ENCODE measurements at places on chromosomes 1 and 21.

- DNase-seq = no peak
These were observed 32.0 kb upstream of the IGSF5 start for GRCh38 chr21:39712976-39713375.

GRCh38 chr21:15638856-15639549 lies 90.8 kb upstream of the USP25 start:
- no peak for DNase-seq

DNA sequence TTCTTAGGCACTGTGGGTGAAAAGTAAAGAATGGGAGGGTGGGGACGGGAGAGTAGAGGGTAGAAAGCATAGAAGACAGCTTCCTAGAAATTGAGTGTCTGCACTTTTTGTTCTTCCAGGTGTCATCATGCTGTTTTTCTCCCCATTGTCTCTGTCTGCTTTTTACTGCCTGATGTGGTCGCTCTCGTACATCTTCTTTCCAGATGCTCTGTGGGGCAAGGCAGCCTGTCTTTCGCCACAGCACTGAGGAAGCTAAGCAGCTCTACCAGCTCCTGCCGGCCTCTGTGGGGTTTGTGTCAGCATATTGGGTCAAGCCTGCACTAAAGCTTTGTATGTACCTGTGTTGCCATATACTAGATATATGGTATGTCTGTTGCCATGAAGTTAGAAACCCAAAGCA lies 13.2 kb downstream of the TMEM269 start:
- no peak for DNase-seq

- DNase-seq = no peak
These were observed 192.3 kb upstream of the HMCN1 start for GRCh38 chr1:185541871-185542301.

DNA sequence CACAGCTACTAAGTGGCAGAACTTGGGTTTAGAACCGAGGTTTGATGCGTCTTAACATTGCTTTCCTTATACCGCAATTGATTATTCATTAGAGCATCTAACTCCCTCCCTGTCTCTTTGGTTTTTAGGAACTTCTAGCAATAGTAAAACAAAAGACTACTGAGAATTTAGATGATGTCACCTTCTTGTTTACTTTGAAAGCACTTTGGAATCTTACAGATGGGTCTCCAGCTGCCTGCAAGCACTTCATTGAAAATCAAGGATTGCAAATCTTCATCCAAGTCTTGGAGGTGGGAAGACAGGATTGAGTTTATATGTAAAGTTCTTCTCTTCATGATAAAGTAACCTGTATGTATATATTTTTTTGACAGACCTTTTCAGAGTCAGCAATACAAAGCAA lies 35.0 kb downstream of the ZYG11A start:
- DNase-seq = no peak

DNA sequence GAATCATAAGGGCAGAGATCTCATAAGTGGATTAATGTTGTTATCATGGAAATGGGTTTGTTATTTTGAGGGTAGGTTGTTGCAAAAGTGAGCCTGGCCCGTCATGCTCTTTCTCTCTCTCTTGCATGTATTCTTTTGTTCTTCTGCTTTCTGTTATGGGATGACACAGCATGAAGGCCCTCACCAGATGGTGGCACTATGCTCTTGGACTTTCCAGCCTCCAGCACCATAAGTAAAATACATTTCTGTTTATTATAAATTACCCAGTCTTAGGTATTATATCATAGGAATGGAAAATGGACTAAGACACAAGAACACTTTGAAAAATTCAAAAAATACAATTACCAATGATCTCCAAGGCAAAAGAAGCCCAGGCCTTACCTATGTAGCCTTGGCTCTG lies 676.1 kb downstream of the PTPRU start:
- DNase-seq = no peak

- no peak for DNase-seq
These were observed 209.8 kb upstream of the PRMT6 start for GRCh38 chr1:106846656-106847055.

GRCh38 chr21:26798856-26799751 lies 46.1 kb downstream of the ADAMTS1 start:
- DNase-seq = no peak

DNA sequence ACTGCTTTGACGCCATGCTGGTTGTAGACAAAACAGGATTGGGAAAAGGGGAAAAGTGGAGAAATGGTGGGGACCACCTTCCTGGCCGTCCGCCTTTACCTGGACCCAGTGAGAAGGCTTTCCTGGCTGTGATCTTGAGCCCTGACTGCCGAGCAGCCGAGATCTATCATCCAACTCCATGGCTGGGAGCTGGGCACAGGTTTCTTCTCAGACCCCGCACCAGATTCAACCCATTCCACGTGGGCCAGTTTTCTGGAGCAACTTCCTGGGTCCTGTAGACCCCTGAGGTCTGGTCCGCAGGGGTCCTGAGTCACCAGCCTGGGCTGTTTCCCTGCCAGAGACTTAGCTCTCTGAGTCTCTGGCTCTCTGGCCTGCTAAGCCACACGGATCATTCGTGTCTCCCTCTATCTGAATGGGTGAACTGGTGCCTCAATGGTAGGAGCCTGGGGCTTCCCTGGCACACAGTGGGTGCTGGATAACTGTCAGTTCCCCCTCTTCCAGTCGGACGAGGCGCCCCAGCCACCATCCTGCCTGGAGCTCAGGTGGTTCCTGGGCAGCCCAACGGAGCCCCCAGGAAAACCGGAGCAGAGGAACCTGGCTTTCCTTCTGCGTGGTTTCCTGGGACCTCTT lies 4.5 kb upstream of the NPHP4 start:
- DNase-seq = peak; percentile 5

GRCh38 chr1:191086910-191087309 lies 609.2 kb upstream of the BRINP3 start:
- DNase-seq = no peak

DNA sequence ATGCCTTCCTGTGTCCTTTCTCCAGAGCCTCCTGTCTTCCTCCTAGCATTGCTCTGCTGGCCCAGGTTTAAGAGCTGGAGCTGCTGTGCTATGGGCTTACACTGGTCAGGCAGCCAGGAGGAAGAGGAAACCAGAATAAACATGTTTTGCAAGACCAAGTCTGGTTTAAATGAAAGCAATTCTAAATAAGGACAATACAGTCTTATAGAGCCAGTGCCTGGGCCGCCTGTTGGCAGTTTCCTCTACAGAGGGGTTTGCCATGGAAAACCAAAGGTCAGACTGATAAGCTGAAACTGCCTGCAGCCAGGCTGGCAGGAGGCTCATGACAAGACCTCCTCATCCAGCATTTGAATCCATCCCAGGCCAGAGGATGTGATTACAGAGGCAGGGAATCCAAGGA lies 92.9 kb upstream of the FGGY start:
- peak; percentile 63 for DNase-seq

- DNase-seq = no peak
These were observed 10.2 kb downstream of the CPT2 start for GRCh38 chr1:53206735-53207379.

GRCh38 chr1:92754000-92754718 lies 30.7 kb downstream of the EVI5 start:
- DNase-seq = no peak

- DNase-seq = no peak
These were observed 31.6 kb upstream of the SSBP3 start for GRCh38 chr1:54437783-54438182.

GRCh38 chr1:116556289-116557006 lies 14.4 kb downstream of the CD58 start:
- peak; percentile 44 for DNase-seq

DNA sequence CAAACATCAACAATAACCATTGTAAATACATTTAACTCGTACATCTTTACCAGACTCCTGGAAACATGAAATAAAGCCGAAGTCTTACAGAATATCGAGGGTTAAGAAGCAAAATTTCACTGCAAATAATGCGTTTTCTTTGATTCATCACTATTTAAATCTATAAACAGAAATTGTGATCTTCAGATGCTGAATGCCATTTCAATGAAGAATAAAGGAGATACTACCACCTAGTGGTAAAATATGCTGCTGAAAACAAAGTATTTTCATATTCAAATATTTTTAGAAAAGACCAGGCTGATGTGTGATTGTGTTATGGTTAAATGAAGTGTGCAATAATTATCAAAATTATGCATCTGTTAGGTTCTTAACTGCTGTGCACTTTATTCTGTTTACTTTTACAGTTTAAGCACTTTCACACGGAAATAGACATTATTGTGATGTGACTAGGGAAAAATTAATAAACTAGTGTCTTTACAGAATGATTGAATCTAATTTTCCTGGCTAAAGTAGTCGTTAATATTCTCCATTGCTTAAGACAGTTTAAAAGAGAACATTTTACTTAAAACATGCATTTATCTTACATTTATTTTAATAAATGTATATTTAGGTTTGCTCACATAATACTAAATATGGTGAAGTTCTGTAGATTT lies 1093.1 kb downstream of the MRPL39 start:
- no peak for DNase-seq

DNA sequence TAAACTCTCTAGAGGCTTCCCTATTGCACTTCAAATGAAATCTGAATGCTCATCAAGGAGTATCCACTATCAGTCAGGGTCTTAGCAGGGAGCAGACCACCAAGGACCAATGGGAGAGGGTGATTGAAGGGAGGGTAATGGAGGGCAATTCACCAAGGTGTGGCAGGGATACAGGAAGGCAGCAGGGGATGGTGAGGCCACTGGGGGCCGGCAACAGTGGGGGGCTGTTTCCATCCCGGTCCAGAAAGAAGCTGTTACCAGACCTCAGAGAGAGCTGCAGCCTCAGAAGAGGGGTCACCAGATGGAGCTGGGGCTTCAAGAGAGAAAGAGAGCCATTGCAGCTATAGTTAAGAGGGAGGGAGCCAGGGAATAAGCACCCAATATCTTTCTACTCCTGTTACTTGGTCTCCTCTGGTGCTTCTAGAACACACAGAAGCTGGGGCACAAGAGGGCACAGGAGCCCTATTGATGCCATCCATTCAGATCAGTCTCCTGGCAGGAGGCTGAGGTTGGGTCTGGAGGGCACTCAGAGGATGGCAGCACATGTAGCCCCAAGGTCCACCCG lies 417.6 kb downstream of the PTPRU start:
- no peak for DNase-seq

- DNase-seq = no peak
These were observed 65.4 kb downstream of the MACF1 start for GRCh38 chr1:39269791-39270342.

DNA sequence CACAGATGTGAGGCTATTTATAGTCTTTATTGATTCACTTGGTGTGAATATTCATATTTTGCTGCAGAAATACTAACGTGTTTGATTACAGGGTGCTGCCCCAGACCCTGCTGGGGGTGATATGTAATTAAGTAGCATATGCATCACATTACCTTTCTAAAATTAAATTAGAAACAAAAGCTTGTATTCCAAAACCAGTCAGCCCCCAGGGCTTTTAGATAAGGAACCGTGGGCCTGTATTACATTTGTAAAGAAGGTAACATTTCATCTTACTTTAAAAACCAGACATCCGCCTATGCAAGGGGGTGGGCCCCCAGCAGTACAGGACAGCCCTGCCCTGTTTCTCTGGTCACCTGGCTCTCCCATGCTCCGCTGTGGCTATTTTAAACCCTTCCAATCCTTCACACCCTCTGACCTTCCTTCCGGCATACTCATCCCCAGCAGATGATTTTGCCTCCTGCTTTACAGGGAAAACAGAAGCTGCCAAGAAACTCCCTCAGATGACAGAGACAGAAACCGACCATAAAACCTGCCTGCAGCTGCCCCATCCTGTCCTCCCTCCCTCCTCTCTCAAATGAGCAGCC lies 22.0 kb upstream of the KCNC4 start:
- DNase-seq = no peak

DNA sequence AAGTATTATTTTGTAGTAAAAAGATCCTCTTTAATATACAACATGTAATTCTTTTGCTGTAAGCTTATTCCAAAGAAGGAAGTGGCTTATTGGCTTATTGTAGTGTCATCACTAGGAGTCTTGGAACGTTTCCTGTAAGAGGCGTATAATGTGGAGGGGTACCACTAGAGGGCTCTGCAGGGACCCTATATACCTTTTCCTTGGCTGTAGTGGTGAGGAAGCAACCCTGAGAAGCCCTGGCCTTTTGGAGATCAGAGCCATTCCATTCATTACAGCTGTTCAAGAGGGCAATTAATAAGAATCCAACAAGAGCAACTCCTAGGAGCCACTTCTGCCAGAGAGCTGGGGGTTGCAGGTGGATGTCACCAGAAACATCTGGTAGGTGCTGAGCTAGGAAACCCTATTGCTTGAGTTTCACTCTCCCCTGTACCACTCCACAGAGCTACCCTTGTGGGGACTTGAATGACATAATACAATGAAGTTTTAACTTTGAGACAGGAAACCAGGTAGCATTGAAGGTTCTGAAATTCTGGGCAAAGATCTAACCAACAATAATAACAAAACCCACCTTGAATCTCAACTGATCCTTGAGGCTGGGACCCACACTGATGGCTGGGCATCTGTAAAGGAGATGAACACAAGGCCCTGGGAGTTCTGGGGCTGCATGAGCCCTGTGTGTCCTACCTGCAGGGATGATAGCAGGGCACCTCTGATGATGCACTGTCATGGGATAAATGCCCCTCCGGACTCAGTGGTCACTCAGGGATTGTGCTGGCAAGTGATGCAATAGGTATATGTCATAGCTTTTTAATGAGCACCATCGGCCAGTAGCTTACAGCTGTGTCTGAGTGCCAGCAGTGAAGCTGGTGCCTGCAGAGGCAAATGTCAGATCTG lies 160.2 kb upstream of the COA6 start:
- DNase-seq = no peak

- no peak for DNase-seq
These were observed 38.9 kb downstream of the PATJ start for GRCh38 chr1:61781151-61781550.

DNA sequence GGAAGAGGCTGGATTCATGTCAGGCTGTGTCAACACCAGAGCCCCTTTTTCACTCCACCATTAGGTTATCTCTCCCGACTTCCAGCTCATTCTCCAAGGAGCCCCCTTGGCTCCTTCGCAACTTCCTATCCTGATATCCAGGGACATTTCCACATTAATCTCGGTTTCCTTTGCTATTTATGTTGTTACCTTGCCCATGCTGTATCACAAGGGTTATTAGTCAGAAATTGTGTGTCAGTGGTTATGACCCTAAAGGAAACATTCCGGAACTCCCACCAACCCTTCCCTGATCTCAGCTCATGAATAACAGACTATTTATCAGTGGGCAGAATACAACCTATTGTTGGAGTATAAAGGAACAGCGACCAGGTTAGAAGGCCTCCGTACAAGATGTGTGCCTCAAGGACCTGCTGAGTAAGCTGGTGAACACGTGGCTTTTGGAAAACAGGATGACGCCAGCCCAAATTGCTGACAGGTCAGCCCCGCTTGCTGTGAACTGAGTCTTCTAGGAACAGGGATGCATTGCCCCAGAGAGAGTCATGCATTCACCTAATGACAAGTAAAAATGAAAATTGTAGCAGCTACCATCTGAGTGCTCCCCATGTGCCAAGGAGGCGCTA lies 121.5 kb downstream of the PLPP3 start:
- DNase-seq = no peak

DNA sequence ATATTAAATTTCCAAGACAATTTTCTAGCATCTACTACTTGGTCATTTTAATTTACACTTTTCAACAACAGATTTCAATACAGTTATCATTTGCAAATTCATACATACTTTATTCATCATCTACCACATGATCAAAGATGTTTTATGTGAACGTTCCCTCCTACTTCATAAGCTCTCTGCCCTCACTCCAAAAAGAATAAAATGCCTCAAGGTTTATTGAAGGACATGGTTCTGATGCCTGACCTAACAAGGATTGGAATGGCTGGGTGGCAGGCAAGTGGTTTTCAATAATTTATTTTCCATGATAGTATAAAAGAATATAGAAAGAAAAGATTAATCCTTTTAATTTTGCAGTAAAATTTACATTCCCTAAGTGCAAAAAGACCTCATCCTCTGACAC lies 5.4 kb downstream of the CDKN2C start:
- no peak for DNase-seq

All from adrenal gland (tissue), 19 donors.